ENCODE measurements at places on chromosomes 11 and 22.

- DNase-seq, result no peak
Observed at GRCh38 chr11:47469361-47470179, 20.6 kb upstream of the RAPSN start.

GRCh38 chr11:5384335-5384734 lies 723 bp downstream of the OR51M1 start:
- no peak for DNase-seq

GRCh38 chr11:76709756-76710155 lies 39.2 kb upstream of the LRRC32 start:
- DNase-seq, result no peak

- DNase-seq, result no peak
Observed at GRCh38 chr11:65279741-65280440, 18.1 kb downstream of the POLA2 start.

DNA sequence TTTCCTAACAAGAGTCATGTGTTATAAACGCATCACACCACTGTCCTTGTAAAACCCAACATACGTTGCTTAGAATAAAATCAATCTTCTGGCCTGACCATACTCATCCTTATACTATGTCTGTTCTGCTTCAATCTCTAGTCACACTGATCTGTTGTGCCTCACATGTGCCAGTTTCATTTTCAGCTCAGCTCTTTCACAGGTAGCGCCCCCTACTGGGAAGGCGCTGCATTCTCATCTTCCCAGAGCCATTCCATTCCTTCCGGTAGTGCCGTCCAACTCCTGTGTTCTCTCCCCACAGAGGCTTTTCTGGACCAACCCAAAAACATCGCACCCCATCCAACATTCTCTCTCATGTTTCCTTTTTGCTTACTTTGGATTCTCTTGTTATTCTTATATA lies 22.2 kb downstream of the CASP5 start:
- DNase-seq, result no peak

- no peak for DNase-seq
Observed at GRCh38 chr22:29030618-29031226, 30.9 kb downstream of the C22orf31 start.

- no peak for DNase-seq
Observed at GRCh38 chr11:36135076-36135475, 154.1 kb downstream of the COMMD9 start.

DNA sequence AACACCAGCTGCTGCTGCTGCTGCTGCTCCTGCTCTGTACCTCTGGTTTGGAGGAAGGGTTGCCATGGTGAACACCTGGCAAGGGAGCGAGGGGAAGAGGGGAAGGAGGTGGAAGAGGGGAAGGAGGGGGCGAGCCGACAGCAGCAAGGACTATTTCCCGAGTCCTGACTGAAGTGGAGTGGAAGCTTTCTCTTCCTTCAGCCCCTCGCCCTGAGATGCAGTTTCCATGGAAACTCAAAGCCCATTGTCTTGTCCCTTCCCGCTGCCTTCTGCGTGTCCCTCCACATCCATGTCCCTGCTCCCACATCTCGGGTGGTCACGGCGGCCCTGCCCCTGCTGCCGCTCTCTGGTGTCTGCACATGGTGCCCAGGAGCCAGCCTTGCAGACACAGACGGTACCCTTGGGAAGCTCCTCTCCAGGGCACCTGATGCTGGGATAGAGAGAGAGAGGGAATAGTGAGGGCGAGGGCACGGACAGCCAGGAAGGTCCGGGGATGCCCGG lies 28.6 kb downstream of the FAM83F start:
- no peak for DNase-seq

- no peak for DNase-seq
Observed at GRCh38 chr11:130181295-130182272, 22.0 kb downstream of the ST14 start.

GRCh38 chr11:46359953-46360352 lies 12.7 kb downstream of the DGKZ start:
- no peak for DNase-seq

GRCh38 chr11:15745266-15745665 lies 611.1 kb downstream of the SOX6 start:
- no peak for DNase-seq

- no peak for DNase-seq
Observed at GRCh38 chr11:64716473-64717267, 6.3 kb downstream of the NRXN2 start.

- DNase-seq, result no peak
Observed at GRCh38 chr22:46935506-46936377, 173.3 kb downstream of the TBC1D22A start.

DNA sequence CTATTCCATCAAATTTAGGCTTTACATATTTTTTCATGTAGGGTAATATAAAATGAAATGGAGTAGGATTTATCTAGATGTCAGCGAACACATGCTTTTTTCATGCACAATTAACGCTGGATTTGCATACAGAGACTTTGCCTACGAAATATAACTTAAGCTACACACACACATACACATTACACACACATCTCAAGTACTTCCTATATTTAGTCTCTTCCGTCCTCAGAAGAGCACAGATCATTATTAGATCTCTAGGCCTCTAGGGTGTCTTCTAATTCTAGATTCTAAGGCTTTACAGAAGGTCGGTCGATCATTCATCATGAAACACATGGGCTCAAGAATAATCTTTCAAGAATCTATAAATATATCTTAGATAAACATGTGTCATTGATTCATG lies 3.8 kb upstream of the MS4A13 start:
- DNase-seq, result no peak

DNA sequence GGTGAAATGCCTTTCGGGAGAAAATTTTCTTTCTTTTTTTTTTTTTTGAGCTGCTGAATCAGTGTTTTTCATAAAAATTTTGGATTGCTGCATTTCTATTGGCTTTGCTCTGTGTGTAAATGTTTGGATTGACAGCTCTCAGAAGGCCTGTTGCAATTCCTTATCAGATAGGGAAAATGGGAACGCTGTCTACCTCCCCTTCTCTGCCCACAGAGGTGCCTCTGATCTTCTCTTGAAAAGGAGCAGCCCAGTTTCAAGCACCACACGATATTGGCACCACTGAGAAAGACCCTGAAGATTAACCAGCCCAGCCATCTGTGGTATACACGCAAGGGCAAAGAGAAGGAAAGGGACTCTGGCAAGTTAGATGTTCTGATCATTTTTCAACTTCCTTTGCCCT lies 1272.2 kb downstream of the LRRC4C start:
- DNase-seq, result no peak

DNA sequence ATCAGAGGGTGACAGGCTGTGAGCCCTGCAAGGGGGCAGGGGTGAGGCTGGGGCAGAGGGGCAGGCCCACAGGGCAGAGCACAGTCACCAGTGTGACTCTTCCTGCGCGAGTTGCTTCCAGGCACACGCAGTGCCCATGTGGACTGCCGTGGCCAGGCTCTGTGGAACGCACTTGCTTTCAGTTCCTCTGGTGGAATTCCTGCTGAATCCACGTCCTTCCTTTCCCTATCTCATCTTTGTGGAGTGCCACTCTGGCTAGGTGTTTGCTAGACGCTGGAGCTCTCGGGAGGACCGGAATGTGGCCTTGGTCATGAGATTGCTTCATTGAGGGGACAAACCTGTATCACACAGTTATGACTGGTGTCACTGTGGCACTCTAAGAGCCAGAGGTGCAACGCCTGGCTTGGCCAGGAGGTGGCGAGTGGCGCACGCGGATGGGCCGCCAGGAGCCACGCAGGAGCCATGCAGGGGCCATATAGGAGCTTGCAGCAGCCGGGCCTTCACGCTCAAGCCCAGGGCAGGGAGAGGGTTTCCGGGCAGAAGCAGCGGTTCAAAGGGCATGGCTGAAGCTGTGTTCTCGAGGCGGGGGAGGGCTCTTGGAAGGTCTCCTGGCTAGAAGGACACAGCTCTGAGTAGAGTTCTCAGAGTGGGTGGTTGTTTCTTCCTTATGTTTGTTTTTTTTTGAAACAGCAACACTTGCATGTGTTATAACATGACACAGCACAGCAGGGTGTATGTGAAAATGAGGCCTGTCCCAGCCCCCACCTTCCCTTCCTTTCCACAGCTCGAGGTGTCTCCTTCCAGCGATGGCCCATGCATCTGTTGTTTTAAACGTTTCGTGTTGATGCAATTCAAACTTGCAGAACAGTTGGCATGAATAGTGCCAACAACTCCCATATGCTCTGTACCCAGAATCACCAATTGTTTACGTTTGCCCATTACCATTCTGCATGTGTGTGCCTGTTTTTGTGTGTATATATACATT lies 36.2 kb downstream of the TBC1D22A start:
- peak; percentile 69 for DNase-seq

Measured in activated B cell treated with CpG ODN at 0.5 μM for 24 hours (primary cell).